ENCODE measurements at places on chromosomes 2 and 18.

DNA sequence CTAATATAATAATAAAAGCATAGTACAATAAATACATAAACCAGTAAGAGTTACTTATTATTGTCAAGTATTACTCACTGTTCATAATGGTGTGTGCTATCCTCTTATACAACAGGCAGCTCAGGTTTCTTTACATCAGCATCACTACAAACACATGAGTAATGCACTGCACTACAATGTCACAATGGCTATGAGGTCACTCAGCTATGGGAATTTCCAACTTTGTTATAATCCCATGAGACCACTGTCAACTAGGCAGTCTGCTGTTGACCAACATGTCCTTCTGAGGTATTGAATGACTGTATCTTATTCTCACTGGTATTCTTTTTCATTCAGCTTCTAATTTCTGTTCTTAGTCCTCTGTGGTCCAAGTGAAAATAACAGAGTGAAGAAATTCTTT, 250.4 kb upstream of the DSEL start:
- no peak overlapping the region for H3K4me3 ChIP-seq
- H3K27ac ChIP-seq: no peak overlapping the region
- no peaks in the 10 kb centered on the region for H3K27me3 ChIP-seq
- DNase-seq: no peak
- H3K36me3 ChIP-seq: no peaks in the 10 kb centered on the region

GRCh38 chr2:181174611-181175580, 194.5 kb downstream of the UBE2E3 start:
- H3K27me3 ChIP-seq: no peaks in the 10 kb centered on the region
- H3K36me3 ChIP-seq: no peaks in the 10 kb centered on the region
- no peak for DNase-seq
- H3K4me1 ChIP-seq: peaks cover 10% of the 10 kb centered on the region

DNA sequence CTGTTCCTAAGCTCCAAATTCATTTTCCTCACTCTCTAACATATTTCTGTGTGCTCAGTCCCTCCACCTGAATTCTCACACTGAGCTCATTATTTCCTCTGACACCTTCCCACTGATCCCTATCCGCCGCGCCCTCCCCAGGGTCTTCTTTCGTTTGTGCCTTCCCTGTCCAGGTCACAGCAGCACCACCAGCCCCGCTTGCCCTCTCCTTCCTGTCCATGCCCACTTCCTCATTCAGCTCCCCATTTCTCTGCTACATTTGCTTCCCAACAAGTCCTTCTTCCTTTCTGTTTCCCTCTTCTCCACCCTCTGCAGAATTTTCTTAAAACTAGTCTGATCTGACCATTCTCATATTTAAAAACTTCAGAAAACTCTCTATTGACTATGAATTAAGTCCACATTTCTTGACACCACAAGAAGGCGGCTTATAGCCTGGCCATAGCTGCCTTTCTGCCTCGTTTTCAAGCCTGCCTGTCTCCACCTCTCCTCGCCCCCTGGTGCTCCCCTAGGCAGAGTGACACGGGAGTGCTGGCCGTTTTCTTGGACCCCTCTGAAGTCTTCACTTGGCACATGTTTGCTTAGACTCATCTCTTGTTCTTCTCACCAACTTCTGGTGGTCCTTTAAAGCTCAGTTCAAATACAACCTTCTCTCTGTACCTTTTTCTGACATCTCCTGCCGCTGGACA, 138.7 kb upstream of the BOD1L2 start:
- no peaks in the 10 kb centered on the region for H3K27me3 ChIP-seq
- no peak overlapping the region for H3K27ac ChIP-seq
- H3K4me3 ChIP-seq: no peak overlapping the region
- no peaks in the 10 kb centered on the region for H3K36me3 ChIP-seq
- DNase-seq: no peak

DNA sequence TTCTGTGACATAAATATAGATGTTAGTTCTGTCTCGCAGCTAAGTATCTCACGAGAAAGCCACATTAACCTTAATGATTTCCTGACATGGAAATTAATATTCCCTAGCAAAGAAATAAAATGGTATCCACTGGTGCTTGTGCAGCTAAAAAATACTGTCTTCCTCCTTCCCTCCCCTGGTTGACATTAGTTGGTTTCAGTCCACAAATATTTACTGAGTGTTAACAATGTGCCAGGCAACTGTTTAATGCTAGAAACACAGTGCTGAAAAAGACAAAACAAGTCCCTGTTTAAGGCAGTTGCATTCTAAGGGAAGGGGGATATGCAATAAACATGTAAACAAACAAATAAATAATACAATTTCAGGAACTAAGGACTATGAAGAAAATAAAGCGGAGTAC, 44.2 kb upstream of the VPS54 start:
- no peaks in the 10 kb centered on the region for H3K36me3 ChIP-seq
- H3K27ac ChIP-seq: peak overlapping the region; percentile 31
- no peaks in the 10 kb centered on the region for H3K27me3 ChIP-seq
- H3K4me1 ChIP-seq: peaks cover 49% of the 10 kb centered on the region
- H3K4me3 ChIP-seq: no peak overlapping the region

DNA sequence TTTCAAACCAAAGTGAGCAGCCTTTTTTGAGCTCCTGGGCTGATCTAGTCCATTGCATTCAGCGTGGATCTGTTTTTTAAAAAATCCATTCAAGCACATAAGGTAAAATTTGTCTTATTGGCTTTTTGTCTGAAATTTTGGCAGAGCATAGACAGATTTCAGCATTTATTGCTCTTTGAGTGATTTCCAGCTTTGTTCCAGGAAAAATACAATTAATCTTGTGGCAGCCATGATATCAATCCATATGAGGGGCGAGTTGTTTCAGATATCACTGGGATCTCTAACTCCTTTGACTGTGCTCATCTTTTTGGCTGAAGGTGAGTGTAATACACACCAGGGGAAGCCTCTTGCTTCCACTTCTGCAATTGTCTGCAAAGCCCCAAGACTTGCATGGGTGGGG, 523.9 kb downstream of the SLC4A3 start:
- no peak overlapping the region for H3K27ac ChIP-seq
- no peak overlapping the region for H3K4me3 ChIP-seq
- no peaks in the 10 kb centered on the region for H3K36me3 ChIP-seq

GRCh38 chr2:177303939-177304338, 39.4 kb upstream of the NFE2L2 start:
- H3K27me3 ChIP-seq: no peaks in the 10 kb centered on the region
- H3K27ac ChIP-seq: no peak overlapping the region
- peaks cover 5% of the 10 kb centered on the region for H3K36me3 ChIP-seq

GRCh38 chr18:24710474-24710873, 250.0 kb downstream of the HRH4 start:
- peaks cover 4% of the 10 kb centered on the region for H3K27me3 ChIP-seq
- no peak overlapping the region for H3K27ac ChIP-seq
- DNase-seq: no peak
- H3K36me3 ChIP-seq: no peaks in the 10 kb centered on the region
- no peaks in the 10 kb centered on the region for H3K4me1 ChIP-seq

Measured in mesothelial cell of epicardium (in vitro differentiated cells).